ENCODE measurements at places on chromosomes 4 and X.

DNA sequence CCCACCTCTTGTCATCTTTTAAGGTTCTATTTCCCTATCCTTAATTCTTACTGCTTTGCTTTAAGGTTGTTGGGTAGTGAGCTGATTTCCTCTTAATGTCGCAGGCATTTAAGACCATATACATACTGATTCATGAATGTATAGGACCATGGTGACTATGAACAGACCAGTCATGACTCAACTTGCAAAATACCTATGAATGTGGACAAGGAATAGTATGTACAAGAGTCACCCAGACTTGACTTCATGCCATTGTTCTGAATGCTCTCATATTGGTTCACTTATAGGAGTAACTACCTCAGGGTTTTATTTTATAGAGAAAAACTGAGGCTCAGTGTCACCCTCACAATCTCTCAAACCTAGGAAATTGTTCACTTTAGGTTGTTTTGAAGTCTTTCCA is 44.3 kb downstream of the CCNG2 start:
- DNase-seq: no peak

DNA sequence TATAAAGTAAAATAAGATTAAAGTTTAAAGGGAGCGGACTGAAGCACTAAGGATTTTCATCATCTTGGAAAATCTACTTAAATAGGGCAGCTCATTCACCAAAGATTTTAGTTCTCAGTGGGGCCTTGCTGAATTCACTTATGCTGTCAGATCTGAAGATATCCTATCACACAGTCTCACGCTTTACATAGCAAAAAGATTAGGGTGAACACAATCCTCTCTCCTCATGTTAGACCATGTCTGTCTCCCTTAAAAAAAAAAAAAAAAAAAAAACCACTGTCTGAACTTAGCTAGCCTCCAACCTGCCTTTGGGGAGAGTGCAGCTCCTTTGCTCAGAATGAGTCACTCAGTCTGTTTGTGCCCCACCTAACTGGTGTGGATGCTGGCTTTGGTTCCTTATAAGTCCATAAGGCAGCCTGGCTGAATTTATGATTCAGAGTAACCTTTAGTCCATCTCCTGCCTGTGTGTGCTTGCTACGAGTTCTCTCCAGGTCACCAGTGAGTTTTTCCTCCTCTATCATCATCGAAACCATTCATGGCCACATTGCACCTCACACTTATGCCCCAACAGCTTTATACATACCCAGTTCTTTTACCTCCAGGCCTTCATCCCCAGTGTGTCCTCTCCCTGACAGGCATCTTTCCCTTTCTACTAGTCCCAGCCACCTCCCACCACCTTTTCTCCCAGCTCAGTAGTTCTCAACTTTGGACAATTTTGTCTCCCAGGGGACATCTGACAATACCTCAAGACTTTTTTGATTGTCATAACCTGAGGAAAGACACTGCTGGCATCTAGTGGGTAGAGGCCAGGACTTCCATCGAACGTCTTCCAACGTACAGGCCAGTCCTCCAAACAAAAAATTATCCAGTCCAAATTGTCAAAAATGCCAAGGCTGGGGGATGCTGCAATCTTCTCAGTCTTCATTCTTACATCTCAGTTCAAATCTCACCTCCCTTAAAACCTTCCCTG is 220.7 kb upstream of the EMCN start:
- DNase-seq: no peak

DNA sequence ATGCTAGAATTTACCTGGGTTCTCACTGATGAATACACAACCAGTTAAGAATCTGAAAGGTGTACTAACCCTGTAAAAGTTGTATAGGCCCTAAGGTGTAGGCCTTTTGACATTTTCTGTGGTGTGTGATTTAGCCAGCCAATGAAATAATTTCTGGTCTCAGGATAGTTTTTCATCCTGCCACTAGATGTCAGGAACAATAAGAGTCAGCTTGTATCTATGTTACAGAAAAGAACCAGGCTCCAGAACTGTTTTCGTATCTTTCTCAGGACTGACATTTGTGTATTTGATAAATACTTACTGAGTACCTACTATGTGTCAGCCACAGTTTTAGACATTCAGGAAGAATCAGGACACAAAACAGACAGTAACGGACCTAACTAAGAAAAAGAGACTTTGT is 673.6 kb upstream of the TENM3 start:
- DNase-seq: no peak

GRCh38 chr4:80462621-80463091 is 127.1 kb downstream of the CFAP299 start:
- no peak for DNase-seq

- peak; percentile 64 for DNase-seq
These were observed 76.0 kb downstream of the INTS6L start for GRCh38 chrX:135596495-135596894.

- DNase-seq: no peak
These were observed 1.5 kb upstream of the PUDP start for GRCh38 chrX:7149411-7149810.

GRCh38 chr4:163611784-163612445 is 117.4 kb downstream of the TMA16 start:
- no peak for DNase-seq

- no peak for DNase-seq
These were observed 50.4 kb downstream of the PHKA1 start for GRCh38 chrX:72663737-72664136.

Measured in endothelial cell (in vitro differentiated cells).